ENCODE measurements at places on chromosomes 2 and 18.

DNA sequence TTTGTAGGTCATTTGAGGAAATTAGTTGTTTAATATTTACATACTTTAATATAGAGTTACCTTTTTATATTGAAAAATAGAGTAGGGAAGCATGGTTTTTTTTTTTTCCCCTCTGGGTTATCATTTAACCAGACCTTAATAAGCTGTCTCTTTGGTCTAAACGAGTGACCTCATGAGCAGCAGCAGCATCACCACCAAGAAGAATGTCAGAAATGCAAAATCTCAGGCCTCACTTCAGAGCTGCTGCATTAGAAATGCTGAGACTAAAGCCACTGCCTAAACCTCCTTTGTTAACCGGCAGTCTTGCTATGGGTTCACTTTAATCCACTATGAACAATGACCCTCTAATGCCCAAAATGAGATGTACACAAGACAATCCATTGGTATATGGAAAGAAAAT is 733.7 kb upstream of the FAM98A start:
- DNase-seq, result no peak

- DNase-seq, result no peak
These were observed 51.8 kb downstream of the LDLRAD4 start for GRCh38 chr18:13270279-13270855.

GRCh38 chr2:172457536-172457935 is 30.1 kb downstream of the ITGA6 start:
- no peak for DNase-seq

GRCh38 chr2:59462422-59463197 is 1090.8 kb downstream of the BCL11A start:
- no peak for DNase-seq

DNA sequence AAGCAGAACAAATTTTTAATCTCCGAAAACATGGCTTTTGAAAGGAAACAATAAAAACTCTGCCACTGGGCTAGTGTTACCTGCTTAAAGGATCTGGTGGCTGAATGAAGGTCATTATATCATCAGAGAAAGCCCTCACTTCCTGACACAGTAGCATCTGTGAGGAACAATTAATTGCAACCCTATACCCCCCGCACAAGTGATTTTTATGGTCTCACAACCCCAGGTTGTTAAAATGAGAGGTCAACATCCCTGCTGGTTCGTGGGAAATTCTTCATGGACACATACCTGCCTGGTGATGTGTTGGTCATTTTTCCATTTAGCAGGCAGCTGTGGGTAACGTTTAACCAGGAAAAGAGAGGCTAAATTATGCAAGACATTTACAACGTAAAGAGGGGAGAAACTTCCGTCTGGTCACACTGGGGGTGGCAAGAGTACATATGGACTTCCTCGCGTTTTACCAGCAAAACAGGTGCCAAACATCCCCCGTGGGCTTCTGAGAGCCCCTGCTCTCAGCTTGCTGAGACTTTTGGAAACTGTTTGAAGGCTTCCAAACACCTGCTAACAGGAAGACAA is 29.2 kb downstream of the NIFK start:
- no peak for DNase-seq

DNA sequence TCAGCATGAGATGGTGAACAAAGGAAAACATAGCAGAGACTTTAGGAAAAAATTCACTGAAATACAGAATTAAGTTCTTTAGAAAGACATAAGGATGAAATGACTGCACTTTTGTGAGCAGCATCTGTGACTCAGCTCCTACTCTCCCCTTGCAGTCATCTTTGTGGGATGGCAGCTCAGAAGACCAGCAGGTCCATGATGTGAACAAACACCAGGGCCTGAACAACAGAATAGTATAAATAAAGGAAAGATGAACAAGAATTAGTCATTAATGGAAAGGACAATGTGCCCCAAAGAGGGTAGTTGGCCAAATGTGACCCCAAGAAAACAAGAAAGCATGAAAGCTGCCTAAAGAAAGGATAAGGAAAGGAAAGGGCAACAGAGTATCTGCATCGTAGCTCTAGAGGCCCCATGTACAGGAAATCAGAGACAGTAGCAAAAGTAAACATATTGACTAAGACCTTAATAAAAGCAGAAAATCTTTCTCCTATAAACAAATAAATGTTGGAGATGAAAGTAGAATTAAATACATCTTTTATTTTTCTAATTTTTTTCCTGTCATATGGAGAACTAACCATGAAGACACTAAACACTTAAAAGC is 318.0 kb downstream of the ZEB2 start:
- DNase-seq, result no peak

DNA sequence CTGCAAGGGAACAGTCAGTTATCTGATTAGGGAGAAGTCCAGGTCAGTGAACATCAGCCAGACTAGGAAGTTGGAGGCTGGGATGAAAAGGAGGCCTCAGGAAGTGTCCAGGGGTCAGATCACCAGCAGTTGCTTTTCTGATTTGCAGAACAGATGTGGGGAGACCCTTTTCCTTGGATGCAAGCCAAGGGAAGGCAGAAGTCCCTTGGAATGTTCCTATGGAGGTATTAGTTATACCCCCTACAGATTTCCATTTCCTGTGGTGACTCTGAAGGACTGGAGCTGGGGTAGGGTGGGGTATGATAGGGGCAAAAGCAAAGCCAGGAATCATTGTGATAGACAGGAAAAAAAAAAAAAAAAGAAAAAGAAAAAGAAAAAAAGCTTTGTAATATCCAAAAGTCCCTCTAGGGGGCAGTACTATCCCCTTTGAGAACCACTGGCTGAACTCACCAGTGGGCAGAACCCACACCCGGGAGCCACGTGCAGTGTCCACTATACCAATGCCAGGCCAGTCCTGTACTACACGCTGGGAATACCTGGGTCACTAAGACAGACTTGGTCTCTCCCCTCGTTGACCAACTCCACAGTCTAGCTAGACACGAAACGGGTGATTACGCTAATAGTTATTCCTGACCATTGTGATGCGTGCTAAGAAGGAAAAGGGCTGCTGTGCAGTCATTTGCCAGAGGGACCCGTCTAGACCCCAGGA is 7.4 kb downstream of the DYSF start:
- DNase-seq, result no peak

GRCh38 chr18:77071711-77072292 is 60.8 kb downstream of the MBP start:
- no peak for DNase-seq

- no peak for DNase-seq
These were observed 204.1 kb downstream of the FAM210A start for GRCh38 chr18:13522256-13522655.

GRCh38 chr2:208722731-208723130 is 316.1 kb downstream of the PTH2R start:
- no peak for DNase-seq

- DNase-seq, result no peak
These were observed 8.5 kb upstream of the LBH start for GRCh38 chr2:30222636-30223360.

DNA sequence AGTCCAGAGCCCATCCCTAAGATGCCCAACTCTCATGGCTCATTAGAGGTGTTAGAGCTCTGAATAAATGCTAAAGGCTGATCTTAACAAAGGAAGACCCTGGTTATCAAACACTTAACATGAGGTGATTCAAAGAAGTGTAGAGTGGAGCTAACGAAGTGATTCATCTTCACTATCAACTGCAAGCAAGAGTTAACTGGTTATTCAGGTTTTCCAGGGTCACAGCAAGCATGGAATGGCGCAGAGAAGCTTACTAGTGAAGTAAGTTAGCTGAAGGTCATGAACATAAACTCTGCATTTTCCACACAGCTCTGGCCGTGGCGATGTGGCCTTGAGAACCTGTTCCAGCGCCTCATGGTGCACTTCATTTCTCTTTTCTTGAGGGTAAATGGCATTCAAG is 17.0 kb downstream of the RND3 start:
- DNase-seq, result no peak

GRCh38 chr2:84121-84520 is 37.8 kb upstream of the FAM110C start:
- no peak for DNase-seq

GRCh38 chr2:167784084-167784425 is 463.3 kb downstream of the STK39 start:
- DNase-seq, result no peak

GRCh38 chr2:62884514-62884913 is 166.1 kb upstream of the OTX1 start:
- DNase-seq, result no peak

DNA sequence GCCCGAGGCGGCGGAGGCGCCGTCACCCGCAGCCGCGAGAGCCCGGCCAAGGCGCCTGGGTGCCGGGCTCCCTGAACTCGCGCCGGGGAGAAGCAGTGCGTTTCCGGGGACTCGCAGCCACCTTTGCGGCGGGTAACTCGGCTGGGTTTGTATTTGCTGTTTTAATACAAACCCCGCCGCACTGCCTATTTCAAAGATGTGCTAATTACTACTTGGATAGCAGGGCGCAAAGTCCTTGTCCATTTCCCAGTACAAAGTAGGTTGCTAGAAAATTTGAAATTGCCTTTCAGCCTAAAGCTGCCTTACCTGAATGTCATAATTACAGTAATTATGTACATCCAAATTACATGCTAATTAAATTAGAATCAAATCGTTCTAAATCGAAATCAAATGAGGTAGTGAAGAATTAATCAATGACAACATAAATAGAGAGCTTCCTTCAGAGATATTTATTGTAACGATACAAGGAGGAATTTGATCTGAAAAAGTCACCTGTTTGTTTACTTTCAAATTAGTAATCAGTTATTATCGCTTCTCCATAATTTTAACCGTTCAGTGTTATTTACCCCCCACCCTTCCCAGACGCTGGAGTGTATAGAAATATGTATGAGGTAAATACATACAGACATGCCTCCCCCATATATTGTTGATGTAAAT is 8.1 kb downstream of the SP9 start:
- no peak for DNase-seq

DNA sequence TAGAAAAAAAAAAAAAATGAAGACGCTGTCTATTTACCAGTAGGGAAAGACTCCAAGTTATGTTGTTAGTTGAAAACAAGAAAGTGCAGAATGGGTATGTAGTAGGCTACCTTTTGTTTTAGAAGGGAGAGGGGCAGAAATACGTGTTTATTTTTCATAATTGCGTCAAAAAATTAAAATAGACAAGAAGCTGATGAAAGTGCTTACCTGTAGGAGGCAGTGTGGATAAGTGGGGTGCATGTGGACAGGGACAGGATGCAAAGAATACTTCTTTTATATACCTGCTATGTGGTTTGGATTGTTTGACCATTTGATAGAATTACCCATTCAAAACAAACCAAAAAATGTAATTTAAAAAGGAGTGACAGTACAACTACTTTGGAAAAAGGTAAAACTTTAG is 3.0 kb upstream of the GCG start:
- DNase-seq, result no peak

DNA sequence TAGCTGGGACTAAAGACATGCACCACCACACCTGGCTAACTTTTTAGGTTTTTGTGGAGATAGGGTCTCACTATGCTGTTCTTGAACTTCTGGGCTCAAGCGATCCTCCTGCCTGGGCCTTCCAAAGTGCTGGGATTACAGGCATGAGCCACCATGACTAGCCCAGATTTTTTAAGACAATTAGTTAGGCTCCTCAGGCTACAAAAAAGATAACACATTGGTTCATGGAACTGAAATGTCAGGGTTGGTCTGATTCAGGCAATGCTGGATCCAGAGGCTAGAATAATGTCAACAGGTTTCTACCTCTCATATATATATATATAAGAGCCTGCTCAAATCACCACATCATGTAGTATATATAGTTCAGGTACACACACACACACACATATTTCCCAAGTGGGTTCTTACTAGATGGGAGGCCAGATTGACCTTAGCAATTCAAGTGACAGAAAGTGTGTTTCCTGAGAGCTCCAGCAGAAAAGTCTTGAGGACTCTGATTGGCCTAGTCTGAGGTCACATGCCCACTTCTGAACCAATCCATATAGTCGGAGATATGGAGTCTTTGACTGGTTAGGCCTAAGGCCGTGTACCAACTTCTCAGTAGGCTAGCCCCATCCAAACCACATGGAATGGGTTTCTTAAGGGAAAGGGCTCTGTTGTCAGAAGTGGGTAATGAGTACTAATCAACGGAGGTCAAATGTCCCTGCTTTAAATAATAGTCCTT is 72.6 kb upstream of the LAPTM4A start:
- no peak for DNase-seq

DNA sequence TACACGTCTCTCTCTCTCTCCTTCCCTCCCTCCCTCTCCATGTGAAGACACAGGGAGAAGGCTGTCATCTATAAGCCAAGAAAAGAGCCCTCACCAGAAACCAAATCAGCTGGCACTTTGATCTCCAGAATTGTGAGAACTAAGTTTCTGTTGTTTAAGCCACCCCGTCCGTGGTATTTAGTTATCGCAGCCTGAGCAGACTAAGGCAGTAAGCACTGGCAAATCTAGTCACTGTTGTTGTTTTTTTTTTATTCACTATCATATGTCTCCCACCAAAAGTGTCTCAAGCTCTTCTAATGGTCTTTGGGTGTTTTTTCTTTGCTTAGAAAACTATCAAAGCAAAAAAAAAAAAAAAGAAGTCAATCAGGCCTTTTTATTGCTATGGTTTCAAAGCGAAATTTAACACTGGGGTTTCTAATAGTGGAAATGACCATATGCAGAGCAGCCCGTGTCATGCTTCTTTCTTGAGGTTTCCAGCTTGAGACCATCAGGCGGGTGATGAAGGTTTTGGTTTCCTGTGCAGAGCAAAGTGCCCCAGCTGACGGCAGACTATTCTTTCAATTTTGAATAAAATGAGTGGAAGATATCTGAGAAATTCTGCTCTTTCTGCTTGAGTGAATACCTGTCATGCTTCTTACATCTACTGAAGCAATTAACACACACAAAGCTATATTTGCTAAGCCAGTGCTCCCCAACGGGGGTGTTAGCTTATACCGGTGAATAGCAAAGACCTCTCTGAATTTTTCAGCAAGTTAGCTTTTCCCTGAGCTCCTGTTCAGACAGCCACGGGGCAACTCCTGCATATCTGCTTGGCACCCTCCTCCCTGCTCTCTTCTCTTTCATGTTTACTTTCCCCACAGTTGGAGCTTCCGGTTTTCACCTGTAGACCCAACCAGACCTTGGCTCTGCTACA is 394.1 kb upstream of the ATP5MC3 start:
- no peak for DNase-seq

DNA sequence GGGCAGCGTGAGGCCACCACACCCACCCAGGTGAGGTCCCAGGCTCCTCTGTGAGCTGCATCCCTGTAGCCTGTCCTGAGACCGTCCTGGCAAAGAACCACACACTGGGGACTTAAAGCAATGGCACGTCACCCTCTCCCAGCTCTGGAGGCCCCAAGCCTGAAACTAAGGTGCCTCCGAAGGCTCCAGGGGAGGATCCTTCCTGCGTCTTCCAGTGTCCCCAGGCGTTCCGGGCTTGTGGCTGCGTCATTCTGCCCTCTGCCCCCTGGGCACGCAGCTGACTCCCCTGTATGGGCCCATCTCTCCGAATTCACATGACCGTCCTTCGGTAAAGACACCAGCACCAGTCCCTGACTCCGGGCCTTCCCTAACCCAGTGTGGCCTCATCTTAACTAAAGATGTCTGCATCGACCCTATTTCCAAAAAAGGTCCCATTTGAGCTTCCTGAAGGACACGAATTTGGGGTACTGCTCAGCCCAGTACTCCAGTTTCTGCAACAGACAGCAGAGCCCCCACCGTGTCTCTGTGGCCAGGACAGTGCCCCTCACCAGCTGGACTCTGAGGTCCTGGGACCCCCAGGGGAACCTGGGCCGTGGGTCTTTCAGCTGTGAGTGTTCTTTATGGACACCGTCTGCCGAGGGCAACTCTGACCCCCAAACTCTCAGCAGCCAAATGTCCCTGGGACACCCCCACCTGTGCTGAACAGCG is 75.2 kb upstream of the CTDP1 start:
- DNase-seq, result no peak
